ENCODE measurements at places on chromosomes 12 and 14.

DNA sequence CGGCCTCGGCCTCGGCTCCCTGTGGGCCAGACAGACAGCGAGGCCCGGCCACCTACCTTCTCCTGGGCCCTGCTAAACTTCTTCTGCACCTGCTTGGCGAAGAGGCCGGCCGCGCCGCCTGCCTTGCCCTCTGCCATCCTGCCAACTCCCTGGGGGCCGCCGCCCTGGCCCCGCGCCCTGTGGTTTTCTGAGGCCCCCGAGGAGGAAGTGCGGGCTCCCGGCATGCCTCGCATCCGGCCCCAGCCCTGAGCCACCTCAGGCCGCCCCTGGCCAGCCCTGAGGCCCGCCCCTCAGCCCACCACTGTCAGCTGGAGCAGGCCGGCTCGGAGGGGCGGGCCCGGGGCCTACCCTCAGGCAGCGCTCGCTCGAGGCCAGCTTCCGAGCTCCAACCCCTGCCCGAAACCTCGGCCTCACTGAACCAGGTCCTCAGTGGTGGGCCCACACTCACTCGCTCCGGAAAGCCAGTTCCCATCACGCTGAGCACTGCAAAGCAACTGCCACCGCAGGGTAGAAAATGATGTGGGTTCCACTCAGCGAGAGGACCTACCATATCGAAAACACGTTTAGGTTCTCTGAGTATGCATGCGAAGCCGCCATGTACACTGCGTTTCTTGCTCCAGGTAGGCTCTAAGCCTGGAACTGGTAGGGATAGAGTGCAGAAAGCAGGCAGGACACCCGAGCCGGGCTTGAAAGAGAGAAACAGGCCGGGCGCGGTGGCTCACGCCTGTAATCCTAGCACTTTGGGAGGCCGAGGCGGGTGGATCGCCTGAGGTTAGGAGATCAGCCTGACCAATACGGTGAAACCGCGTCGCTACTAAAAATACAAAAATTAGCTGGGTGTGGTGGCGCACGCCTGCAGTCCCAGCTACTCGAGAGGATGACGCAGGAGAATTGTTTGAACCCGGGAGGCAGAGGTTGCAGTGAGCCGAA lies at the start of gene BIN2:
BIN2 (minus strand) TSS at position 209 of the 930 bp plus-strand sequence; CDS start at position 137, 72 bp downstream.
- no peak for DNase-seq

- no peak for DNase-seq
These were observed 17.4 kb upstream of the CACNA2D4 start for GRCh38 chr12:1935700-1936378.

DNA sequence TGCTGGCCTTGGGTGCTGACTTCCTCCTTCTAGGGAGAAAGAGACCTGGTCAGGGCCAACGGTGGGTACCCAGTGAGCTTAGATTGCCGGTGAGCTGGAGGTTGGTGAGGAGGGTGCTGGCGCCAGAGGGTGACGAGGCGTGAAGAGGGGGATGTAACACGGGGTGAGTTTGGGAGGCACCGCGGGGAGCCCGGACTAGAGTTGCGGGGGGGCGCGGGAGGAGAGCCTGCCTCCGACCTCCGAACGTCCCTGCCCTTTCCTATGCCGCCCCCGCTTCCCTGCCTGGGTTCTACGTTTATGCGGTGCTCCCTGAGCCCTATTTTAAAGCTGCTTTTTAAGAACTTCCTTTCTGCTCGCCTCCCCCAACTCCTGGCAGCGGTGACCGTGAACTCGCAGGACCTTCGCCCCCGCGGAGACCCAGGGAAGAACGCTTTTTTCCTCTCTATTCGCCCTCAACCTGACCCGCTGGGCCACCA lies 18.6 kb downstream of the OR6S1 start:
- no peak for DNase-seq

GRCh38 chr14:52366796-52367315 lies 52.7 kb downstream of the PTGER2 start:
- no peak for DNase-seq

GRCh38 chr12:1517007-1517406 lies 77.4 kb downstream of the FBXL14 start:
- peak; percentile 34 for DNase-seq

DNA sequence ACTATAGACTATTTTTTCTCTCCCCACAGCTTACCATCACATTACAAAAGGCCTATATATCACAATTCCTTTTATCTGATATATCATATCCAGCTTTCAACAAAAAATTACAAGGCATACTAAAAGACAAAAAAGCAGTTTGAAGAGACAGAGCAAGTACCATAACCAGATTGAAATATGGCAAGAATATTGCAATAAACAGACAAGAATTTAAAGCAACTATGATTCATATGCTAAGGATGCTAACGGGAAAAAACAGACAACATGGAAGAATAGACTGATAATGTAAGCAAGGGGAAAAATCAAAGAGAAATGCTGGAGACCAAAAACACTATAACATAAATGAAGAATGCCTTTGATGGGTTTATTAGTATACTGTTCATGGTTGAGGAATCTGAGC lies 40.7 kb downstream of the LRP6 start:
- no peak for DNase-seq

DNA sequence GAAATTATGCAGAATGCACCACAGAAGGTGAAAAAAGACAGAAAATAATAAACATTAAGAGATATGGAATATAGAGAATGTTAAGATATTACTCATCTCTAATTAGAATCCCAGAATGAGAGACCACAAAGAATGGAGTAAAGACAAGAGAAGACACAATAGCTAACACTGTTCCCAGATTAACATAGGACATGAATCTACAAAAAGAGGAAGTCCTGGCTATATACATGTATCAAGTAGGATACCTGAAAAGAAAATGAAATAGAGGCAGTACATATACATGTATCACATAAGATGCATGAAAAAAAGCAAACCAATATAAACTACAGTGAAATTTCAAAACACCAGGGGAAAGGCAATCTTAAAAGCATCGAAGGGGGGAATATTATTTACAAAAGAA lies 5.6 kb upstream of the EPS8 start:
- no peak for DNase-seq

DNA sequence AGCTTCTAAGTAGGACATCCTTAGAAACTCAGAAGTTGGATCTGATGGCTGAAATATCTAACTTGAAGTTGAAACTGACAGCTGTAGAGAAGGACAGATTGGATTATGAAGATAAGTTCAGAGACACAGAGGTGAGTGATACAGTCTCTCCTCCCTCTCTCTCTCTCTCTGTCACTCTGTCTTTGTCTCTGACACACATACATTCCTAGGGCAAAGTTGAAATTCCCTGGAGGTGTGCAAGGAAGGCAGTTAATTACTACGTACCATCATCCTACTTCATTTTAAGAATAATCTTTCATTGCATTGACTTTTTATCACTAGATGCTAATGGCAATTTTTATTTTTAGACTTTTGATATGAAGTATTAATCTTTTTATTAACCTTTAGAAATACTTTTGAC lies 46.2 kb upstream of the REP15 start:
- DNase-seq = no peak

- DNase-seq = no peak
These were observed 24.3 kb downstream of the UBR7 start for GRCh38 chr14:93231129-93231979.

DNA sequence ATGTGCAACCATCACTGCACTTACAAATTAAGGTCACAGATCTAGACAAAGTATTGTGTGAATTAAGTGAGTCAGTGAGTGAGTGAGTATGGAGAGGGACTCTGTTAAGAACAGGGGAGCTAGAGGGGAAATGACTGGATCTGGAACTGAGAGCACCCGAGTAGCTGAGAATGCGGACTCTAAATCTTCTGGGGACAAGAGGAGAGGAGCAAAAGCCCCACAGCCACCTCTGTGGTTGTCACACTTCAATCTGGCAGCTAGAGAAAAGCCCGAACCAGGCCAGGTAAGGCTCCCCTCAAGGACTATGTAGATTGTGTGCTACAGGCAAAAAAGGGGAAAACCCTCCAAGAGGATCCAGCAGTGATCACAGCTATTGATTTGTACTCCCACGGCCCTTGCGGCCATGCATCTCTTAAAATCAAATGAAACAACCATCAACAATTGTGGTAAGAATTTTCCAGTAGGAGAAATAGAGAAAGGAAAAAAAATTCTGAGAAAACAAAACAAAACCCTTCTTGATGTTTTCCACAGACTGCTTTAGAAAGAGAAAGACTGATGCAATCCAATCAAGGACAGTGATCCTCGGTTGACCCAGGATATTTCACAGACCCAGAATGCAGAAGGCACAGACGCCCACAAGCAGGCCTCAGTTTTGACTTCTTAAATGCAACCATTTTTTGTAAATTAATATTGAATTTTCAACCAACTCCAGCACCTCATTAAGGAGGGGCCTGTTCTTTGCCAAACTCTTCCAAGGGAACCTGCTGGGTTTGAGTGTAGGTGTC lies 109.6 kb downstream of the SLC38A6 start:
- no peak for DNase-seq

GRCh38 chr12:34288963-34289345 lies 266.7 kb downstream of the ALG10 start:
- no peak for DNase-seq

- no peak for DNase-seq
These were observed 23.6 kb downstream of the OR11H4 start for GRCh38 chr14:20262642-20263128.

DNA sequence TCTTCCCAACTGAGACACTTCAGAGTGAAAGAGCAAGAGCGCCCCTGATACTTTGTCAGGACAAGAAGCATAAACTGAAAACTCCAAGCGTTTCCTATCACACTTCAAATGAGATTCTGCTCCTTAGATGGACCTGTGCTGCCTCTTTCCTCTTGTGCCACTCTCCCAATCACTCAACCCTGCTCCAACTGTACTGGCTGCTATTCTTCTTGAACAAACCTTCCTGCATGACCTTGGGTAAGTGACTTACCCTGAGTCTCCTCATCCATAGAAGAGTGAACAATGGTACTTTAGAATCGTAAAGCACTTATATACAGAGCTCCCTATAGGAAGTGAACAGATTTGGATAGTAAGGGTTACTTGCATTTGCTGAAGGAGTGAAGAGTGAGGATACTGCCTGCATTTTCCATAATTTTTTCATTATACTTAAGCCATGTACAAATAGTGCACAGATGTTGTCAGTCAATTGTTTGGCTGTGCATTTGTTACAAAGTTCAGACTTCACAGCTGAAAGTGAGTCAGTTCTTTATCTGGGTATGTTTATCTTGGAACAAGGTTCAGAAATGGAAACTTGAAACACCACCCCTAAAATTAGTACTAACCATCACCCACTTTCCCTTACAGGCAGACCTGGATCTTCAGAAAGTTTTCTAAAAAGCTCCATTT lies 10.8 kb downstream of the MTERF2 start:
- no peak for DNase-seq

- DNase-seq = peak; percentile 85
These were observed at the start of gene MIPOL1 for GRCh38 chr14:37197421-37198272. Gene MIPOL1 (plus strand): TSS chr14:37197937. CDS start chr14:37247889, 49,952 bp downstream.

- DNase-seq = no peak
These were observed 208.4 kb downstream of the ADGRD1 start for GRCh38 chr12:131162113-131162512.

DNA sequence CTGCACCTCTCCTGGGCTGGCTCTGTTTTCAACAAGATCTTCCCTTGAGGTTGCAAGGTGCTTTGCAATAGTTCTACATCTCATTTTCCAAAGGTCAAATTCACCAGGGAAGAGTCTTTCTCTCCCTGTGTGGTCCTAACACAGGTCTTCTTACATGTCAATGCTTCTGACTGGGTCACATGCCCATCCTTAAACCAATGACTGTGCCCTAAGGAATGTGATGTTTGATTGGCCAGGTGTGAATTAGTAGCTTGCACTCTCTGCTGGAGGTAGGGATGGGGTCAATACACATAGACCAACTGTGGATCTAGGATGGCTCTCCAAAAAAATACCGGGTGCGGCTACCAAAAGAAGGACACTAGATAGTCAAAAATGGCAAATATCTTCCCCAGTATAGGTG lies 19.9 kb upstream of the KCNK10 start:
- DNase-seq = no peak

DNA sequence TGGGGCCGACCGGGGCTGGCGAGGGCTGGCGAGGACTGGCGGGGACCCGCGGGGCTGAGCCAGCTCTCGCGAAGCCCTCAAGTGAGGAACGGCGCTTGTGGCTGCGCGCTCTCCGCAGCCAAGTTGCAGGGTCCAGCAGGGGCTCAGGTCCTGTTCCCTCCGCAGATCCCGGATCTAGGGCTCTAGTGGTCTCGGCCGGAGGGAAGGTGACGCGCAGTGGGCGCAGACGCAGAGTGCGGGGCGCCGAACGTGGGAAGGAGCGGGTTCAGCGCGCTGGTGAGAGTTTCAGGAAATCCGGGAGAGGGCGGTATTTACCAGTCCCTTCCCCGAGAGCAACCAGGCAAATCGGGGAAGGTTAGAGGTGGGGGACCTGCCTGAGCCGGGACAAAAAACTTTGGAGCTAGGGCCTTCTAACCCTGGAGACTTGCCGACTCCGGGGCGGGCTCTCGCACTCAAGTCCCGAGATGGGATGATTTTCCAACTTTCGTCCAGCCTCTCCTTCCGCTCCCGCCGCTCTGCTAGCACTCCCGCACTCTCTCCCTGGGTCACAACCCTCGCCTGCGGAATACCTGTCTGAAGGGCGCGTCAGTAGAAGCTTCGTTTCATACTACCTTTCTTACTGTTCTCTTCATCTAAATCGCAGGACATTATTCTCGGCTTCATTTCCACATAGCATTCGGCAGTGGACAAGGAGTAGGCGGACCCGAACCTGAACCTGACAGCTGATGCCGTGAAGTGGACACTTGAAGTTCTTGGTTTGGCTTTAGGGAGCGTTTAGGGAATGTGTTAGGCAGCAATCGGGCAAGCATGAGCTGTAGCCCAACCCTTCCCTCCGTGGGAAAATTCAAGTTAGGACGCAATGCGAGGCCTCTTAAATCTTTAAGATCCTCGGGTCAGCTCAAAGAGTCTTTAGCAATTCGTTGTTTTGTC lies 13.6 kb upstream of the PAX9 start:
- DNase-seq = no peak

- peak; percentile 64 for DNase-seq
These were observed at the start of gene TBC1D30 for GRCh38 chr12:64824500-64825142. Gene TBC1D30 (plus strand): TSS chr12:64824647. CDS start chr12:64824880, 233 bp downstream.

- DNase-seq = no peak
These were observed 300.8 kb upstream of the NOS1 start for GRCh38 chr12:117662220-117662619.

GRCh38 chr14:59633486-59633885 lies 56.9 kb upstream of the CCDC175 start:
- no peak for DNase-seq

DNA sequence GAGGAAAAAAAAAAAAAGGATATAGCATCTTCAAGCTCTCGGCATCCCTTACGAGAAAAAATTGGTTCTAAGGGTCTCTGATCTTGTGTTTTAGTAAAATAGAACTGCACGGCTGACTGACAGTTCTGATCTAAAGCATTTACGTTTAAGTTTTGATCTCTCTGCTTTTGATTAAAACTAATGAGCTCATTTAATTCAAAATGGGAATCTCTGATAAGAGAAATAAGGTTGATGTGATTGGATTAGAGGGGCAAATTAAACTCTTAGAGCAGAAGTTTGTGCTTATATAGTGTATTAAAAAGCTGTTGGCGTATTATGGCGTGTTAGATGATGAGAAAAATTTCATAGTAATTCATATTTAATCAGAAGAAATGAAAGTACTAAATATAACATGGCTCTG lies 217.6 kb downstream of the EGLN3 start:
- DNase-seq = no peak

GRCh38 chr12:19704966-19705365 lies 265.7 kb downstream of the AEBP2 start:
- DNase-seq = no peak

GRCh38 chr12:121489874-121490273 lies 90.0 kb downstream of the RNF34 start:
- no peak for DNase-seq

Measured in HEK293T (cell line).